ENCODE measurements at places on chromosomes 1 and 21.

DNA sequence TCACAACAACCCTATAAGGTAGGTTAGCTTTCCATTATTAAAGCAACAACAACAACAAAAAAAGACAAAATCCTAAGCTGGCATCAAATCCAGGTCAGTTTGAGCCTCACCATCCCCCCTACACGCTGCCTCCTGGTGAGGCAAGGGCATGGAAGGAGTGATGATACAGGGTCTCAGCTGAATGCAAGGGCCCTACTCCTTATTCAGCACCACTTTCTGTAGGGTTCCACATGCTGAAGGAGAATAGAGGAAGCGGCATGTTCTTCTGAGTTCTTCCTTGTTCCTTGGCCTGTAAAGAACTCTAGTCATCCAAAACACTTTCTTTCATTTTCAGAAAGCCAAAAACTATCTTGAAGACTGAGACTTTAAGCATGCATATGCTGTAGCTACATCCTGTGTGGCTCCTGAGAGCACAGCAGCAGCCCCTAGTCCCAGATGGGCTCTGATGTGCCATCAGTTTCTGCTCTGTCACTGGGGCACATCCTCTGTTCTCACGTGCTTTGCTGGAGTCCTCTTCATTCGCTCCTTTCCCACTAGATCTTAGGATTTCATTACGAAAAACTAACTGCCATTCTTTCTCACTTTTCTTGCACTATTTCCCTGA lies 6.2 kb downstream of the ILDR2 start:
- no peak for DNase-seq

DNA sequence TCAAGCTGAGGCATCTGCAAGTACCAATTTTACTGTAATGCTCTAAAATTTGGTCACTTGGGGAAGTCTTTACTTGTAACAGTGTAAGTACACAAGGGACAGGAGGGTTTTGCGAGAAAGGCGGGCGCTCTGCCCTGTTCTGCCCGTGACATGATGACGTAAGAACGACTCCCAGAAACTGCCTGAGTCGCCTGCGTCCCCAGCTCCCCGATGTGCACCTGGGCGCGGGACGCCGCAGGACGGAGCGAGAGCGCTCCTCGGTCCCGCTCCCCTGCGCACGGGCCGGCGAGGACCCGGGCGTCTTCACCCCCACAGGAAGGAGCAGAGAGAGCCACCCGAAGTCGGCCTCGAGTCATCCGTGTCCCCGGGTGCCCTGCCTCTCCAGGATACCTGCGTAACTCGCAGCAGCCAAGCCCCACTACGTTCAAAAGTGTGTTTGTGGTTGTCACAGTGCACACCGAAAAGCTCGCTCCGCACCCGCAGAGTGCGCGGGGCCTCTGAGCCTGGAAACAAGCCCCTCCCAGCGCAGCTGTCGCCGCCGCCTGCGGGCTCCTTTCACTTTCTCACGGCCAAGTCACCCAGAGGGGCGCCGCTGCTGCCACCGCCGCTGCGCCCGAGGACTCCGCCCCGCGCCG lies 3.3 kb upstream of the ZBTB18 start:
- no peak for DNase-seq

DNA sequence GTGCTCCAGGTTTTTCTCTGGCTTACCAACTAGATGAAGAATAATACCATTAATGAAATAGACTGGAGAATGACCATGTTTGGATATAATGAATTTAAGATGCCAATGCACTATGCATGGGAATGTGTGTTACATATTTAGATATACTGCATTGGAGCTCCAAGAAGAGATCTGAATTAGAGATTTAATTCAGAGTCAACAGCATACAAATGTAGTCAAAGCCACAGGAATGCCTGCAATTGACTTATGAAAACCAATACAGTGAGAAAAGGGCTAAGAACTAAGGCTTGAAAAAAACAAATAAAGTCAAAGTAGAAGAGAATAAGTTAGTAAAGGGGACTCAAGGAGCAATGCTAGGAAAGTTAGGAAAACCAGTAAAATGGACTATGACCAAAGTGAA lies 59.1 kb downstream of the USP24 start:
- no peak for DNase-seq

- DNase-seq = peak; percentile 6
Observed at GRCh38 chr1:202274611-202275010, 67.1 kb downstream of the UBE2T start.

- no peak for DNase-seq
Observed at GRCh38 chr1:31318146-31318545, 21.3 kb downstream of the ZCCHC17 start.

- no peak for DNase-seq
Observed at GRCh38 chr1:204867203-204867602, 3.5 kb upstream of the NFASC start.

DNA sequence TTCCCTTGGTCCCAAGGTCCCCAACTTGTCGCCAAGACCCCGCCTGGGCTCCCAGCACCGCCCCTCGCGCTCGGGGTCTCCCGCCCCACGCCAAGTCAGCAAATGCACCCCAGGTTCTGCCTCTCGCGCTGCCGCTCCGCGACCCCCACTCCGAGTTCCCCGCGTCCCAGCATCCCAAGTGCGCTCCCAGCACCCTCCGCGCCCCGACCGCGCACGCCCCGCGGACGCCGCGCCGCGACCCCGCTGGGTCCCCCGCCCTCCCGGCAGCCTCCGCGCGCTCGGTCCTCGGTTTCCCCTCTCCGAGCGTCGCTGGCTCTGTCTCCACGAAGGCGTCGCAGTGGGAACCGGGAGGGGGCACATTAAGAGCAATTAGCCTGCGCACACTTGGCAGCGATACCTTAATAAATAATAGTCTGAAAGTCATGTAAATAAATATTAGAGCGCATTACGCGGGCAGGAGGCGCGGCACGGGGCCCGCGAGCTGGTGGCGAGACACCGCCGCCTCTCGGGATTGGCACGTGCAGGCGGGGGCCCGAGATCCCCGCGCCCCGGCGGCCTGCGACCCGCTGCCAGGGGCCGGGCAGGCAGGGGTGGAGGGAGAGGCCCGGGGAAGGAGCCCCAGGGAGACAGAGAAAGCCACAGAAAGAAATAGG lies 75.9 kb downstream of the VWA5B1 start:
- DNase-seq = no peak

GRCh38 chr1:67956116-67956515 lies 94.3 kb downstream of the DIRAS3 start:
- DNase-seq = no peak

- no peak for DNase-seq
Observed at GRCh38 chr21:38878379-38879179, 72.8 kb downstream of the ETS2 start.

GRCh38 chr1:65362545-65362944 lies 53.2 kb downstream of the DNAJC6 start:
- DNase-seq = no peak

DNA sequence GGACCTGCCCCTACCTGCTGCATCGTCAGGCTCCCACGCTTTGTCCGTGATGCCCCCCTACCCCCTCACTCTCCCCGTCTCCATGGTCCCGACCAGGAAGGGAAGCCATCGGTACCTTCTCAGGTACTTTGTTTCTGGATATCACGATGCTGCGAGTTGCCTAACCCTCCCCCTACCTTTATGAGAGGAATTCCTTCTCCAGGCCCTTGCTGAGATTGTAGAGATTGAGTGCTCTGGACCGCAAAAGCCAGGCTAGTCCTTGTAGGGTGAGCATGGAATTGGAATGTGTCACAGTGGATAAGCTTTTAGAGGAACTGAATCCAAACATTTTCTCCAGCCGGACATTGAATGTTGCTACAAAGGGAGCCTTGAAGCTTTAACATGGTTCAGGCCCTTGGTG lies 8.9 kb downstream of the SPATA46 start:
- no peak for DNase-seq
